ENCODE measurements at places on chromosomes 3 and 15.
A peak's percentile ranks its signal among the peaks of the same experiment; 100 is the strongest.

DNA sequence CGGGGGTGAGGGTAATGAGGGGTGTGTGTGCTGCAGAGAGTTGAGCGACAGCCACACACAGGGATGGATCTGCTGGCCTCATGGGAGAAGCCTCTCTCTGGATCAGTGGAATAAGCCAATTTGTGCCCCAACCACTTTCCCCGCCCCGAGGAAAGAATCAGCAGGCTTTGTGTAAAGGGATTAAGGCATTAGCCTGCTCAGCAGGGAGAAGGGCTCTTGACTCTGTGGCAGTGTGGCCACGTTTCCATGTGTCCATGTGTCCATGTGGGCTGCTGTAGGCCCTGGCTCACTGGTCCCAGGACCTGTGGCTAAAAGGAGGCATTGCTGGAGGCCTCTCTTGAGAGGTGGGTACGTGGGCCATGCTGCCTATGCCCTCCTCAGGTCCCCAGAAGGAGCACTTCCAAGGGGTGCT, 104.7 kb downstream of the HMG20A start:
- no peak for DNase-seq

GRCh38 chr3:150773616-150774192, 10.7 kb upstream of the SIAH2 start:
- DNase-seq: no peak

DNA sequence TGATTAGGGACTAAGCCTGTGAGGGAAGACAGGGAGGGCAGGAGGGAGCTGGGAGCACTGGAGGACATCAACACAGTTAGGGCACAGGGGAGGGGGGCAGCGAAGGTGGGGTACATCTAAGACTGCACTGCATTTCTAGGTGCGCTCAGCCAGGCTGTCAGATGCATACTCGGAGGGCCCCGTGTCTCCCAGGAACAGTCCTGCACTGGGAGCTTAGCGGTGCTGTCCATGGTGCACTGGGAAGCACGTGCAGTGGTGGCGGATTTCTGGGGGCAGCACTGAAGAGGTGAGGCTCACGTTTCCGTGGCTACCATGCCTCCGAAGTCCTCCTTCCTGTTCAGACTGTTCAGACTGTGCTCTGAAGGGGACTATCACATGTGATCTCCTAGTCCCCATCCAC, 54.4 kb downstream of the ROPN1B start:
- no peak for DNase-seq

DNA sequence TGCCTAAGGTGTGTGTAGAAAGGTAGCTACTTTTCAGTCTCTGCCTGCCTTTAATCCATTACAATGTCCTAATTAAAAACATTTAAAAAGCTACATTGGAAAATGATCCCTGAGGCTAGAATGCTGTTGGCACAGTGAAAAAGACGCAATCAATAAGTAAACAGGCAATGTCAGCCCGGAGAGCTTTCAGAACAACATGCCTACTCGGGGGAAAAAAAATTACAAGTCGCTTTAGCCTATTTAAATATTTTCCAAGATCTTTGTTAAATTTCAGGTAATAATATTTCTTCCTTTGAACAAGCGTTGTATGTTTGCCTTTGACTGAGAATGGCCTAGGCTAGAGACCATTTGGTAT, 46.6 kb upstream of the CD47 start:
- DNase-seq: no peak

GRCh38 chr3:144546539-144546938, 574.9 kb downstream of the DIPK2A start:
- DNase-seq: no peak

DNA sequence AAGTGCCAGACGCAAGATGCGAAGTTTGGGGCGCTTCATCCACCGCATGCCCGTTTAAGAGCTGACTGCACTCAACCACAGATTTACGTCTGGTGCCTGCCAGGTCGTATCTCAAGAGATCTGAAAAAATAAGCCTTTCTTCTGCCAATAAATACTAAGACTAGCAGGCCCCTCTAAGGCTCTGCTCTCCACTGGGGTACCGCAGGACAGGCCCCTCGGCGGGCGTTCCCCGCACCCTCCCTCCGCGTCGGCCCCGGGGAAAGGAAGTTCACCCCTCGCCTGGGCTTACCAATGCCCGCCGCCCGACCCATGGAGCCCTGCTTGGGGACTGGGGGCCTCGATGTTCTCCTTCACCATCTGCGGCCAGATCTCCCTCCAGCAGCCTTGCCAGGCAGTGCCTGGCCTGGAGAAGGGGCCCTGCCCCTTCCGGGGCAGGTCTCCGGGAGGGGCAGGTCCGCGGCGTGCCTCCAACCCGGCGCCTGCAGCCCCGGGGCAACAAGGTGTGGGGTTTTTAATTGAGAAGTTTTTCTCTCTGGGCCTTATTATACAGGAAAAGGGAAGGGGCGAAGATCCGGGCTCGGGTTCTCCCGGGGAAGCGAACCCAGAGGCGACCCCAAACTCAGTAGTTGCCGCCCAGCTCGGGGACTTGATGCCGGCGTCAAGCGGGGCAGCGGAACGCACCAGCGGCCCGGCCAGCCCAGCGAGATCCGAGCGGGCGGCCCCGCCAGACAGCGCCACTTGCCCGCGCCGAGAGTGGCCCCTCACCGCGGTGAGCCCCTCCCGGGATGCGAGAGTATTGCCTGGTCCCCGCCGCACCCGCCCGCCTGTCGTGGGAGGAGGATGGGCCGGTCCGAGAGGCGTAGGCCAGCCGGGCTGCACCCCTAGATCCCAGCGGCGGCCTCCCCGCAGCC, 735 bp downstream of the GOLGA8B start:
- DNase-seq: no peak

GRCh38 chr3:177300842-177301241, 103.6 kb upstream of the TBL1XR1 start:
- DNase-seq: no peak

DNA sequence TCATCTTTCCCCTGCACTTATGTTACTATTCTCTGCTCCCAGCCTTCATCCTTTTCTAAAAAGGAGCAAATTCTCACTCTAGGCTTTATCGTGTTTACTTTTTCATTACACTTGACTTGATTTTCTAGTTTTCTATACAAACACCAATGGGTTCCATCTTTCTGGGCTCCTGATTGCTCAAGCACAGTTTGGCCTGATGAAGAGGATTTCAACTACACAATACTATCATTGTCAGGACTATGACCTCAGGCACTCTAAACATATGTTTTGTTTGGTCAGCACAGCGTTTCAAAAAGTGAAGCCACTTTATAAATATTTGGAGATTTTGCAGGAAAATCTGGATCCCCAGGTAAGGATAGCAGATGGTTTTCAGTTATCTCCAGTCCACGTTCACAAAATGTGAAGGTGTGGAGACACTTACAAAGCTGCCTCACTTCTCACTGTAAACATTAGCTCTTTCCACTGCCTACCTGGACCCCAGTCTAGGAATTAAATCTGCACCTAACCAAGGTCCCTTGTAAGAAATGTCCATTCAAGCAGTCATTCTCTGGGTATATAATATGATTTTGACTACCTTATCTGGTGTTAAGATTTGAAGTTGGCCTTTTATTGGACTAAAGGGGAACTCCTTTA, 86.2 kb downstream of the TGFBR2 start:
- DNase-seq: no peak

GRCh38 chr15:64110950-64111678, 15.3 kb downstream of the SNX1 start:
- no peak for DNase-seq

DNA sequence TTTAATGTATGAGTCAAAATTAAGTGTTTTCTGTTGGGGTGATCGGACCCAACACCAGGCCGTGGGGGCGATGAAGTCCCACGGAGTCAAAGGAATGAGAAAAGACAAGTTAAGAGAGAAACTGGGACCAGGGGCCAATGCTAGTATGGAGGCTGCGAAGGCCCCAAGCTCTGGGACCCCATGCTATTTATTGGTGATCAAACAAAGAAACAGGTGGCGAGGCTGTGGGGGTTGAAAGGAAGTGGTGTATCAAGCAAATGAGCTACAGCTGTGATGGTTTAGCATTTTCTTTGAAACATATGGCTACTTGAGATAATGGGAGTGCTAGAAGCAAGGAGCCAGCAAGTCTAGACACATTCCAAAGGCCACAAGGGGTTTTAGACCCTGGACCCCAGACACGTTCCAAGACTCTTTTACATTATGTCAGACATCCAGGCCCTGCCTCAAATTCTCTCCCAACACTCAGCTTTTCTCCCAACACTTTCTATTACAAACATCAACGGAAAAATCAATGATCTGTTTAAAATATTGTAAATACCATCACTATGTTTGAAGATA, 56.0 kb upstream of the SNRPN start:
- no peak for DNase-seq

DNA sequence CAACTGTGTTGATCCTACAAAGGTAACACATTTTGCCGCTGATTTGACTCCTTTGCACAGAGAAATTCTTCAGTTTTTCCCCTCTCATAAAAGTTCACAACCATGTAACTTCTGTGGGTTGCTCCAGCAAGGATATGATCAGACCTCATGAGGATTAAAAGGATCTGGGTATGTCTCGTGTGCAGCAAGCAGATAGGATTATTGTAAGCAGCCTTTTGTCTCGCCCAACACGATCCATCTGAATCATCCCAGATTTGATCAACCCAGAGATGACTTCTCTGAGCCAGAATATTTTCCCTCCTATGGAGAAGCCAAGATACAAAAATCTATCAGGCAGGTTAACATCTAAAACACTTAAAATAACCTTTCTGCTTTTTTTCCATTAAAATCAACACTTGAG, 12.8 kb upstream of the BNIP2 start:
- DNase-seq: no peak

DNA sequence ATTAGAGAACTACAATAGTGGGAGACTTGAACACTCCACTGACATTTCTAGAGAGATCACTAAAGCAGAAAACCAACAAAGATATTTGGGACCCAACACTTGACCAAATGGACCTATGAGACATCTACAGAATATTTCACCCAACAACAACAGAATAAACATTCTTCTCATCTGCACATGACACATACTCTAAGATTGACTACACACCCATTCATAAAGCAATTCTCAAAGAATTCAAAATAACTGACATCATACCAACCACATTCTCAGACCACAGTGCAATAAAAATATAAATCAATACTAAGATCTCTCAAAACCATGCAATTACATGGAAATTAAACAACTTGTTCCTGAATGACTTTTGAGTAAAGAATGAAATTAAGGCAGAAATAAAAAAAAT, 473.7 kb downstream of the LPP start:
- DNase-seq: no peak

DNA sequence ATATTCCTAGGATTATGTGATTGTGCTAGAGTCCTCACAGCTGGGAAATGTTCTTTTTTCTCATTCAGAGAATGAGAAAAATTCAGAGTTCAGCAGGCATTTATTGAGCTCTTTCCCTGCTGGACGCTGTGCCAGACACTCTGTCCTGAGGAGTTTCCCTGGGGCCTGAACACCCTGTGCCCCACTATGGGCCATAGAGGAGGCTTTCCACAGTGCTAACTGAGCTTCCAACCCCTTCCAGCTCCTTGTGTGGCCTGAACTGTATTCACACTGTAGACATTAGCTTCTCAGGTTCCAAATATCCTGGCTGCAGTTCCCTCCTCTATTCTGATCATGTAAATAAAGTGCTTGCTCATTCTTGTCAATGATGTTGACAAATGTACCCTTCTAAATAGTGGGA, 10.0 kb downstream of the ABHD2 start:
- DNase-seq: peak; percentile 32

- no peak for DNase-seq
Measured at GRCh38 chr3:23203708-23204330, 692 bp downstream of the UBE2E2 start.

DNA sequence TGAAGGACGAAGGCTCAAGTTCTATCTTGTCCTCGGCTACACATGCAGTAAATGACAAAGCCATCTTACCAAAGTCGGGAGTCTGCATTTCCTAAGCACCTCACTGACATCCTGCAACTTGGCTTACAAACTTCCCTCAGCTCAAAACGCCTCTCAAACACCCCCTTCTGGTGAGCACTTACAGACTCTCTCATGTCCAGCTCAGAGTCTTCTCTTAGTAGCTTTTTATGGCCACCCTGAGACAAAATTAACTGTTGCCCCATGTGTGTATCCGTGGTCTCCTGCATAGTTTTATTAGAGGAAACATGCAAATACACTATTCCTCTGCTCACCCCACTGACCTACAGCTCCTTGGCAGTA, 819.7 kb downstream of the FHIT start:
- DNase-seq: no peak

GRCh38 chr3:120661106-120661905, 20.7 kb downstream of the HGD start:
- no peak for DNase-seq

GRCh38 chr3:51139616-51140015, 245.5 kb upstream of the MANF start:
- no peak for DNase-seq

DNA sequence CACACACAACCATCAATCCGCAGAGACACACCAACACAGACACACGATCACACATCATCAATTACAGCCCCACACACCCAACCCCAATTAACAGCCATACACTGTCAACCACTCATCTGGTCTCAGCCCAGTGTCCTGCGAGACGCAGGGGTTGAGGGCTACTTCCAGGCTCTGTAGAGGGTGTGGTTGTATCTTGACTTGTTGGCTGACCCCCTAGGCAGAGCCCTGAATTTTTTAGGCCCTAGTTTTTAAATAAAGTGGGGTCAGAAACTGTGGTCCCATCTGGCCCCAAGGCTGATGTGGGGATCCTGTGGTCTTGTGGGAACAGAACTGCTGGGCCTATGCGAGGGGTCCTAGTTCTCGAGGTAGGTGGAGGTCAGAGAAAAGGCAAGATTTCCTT, 9.2 kb downstream of the VILL start:
- DNase-seq: no peak

DNA sequence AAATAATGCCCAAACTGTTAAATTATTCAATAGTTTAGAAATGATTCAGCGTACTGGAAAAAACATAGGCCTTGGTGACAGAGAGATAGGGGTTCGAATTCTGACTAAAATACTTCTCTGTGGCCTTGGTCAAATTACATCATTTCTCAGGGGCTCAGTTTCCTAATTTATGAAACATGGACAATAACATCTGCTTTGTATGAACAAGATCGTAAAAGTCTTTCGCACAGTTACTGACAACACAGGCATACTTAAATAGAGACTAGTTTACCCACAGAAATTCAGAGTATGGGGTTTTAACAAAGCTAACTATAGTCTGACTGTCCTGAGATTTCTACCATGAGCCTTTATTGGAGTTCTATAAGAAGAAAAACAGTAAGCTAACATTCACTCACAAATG, 440.4 kb downstream of the FHIT start:
- DNase-seq: no peak

DNA sequence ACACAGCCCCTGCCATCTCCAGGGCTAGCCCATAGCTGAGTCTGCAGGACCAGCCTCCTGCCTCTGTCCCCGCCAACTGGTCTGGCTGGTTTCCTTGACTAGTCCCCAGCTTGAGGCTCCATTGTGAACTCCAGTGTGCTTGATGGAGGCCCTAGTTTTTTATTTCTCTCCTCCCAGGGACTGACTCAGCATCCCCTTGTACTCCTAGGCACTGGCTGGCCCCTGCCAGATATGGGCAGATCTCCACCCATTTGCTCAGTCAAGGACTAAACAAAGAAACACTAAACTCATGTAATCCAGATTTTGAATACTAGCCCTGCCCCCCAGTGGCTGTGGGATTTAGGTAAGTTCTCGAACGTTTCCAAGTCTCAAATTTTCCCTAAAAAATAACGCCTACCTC, 415.4 kb upstream of the RORA start:
- DNase-seq: no peak

Data from NCI-H2081 treated with DMSO at 0.1 percent for 48 hours (cell line).